ENCODE measurements at places on chromosomes 11 and 22. TPM values are rescaled to one million over a fixed set of nuclear protein-coding genes. Genes with fewer than 3 reads are reported as not detected.

DNA sequence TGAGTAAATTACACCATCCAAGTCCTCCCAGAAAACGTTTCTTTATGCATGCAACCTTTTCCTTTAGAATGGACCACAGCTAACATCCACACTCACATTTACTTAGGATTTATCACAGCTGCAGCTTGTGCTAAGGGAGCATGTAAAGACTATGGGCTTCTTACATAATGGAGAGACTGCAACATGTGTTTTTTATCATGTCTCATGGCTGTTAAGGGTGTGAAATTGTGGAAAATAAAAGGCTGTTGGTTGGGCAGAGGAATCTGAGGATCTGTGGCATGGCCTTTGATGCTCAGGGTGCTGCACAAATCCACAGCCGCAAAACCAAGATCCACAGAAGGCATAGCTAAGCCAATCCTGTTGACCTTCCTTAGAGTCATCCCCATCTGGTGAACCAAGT, 112.0 kb upstream of the MTNR1B start:
- no peak overlapping the region for H3K4me3 ChIP-seq
- H3K36me3 ChIP-seq, result no peaks in the 10 kb centered on the region
- no peaks in the 10 kb centered on the region for H3K27me3 ChIP-seq
- H3K4me1 ChIP-seq, result no peaks in the 10 kb centered on the region

DNA sequence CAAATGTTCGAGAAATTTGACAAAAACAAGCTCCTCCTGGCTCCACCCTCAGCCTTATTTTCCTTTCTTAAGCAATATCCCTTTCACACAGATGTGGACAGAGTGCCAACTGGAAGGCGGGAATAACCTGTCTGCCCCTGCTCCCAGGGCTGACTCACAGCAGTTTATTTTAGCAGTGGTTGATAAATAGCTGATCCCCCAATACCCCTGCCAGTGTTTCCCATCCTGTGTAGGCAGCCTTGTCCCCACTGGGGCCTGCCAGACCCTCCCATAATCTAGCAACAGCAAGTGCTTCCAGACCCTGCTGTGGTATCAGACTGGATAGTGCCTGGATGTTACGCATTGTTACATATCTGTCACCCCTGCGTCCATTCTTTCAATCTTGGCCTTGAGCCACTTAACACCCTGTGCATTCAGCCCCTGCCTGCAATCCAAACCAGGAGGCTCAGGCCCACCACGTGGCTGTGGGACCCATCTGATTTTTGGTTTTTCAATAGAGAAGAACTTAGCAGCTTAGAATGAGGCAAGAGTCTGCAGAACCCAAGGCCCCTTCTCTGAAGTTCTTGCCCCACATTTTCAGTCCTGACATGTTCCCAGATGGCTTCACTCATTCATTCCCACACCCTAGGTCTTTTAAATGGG, 53.7 kb downstream of the PARVA start:
- DNase-seq, result no peak
- no peak overlapping the region for H3K4me3 ChIP-seq
- no peaks in the 10 kb centered on the region for H3K27me3 ChIP-seq
- H3K36me3 ChIP-seq, result no peaks in the 10 kb centered on the region

The HORMAD2 gene
- total RNA-seq, result 0.12 TPM

DNA sequence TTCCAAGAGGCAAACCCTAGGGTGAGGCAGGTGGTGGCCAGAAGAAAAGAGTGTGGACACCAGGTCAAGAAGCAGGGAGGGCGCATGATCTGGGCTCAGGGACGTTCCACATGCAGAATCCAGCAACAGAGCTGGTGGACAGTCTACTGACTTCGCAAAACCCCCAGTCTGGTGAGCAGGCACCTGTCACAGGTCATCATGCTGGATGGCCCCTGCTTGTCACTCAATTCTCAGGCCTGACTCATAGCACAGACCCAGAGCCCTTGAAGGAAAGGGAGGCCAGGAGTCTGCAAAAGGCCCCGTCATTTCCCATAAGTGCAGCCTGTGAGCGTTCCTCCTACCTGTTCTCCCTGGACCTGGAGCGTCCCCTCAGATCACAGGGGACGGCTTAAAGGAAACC, 18.2 kb downstream of the APOL4 start:
- H3K4me3 ChIP-seq, result no peak overlapping the region
- H3K36me3 ChIP-seq, result no peaks in the 10 kb centered on the region
- H3K27ac ChIP-seq, result no peak overlapping the region
- H3K4me1 ChIP-seq, result no peaks in the 10 kb centered on the region
- peaks cover 6% of the 10 kb centered on the region for H3K27me3 ChIP-seq
- DNase-seq, result no peak

GRCh38 chr11:121933694-121934093, 182.3 kb downstream of the BLID start:
- no peaks in the 10 kb centered on the region for H3K4me1 ChIP-seq
- no peak overlapping the region for H3K4me3 ChIP-seq
- H3K27ac ChIP-seq, result no peak overlapping the region
- H3K27me3 ChIP-seq, result no peaks in the 10 kb centered on the region
- no peaks in the 10 kb centered on the region for H3K36me3 ChIP-seq

The CST6 gene
- 0.34 TPM for total RNA-seq

GRCh38 chr11:105937738-105938137, 84.3 kb downstream of the MSANTD4 start:
- H3K27ac ChIP-seq, result no peak overlapping the region
- H3K4me3 ChIP-seq, result no peak overlapping the region
- DNase-seq, result no peak
- H3K4me1 ChIP-seq, result no peaks in the 10 kb centered on the region

The OR51E2 gene
- not detected for total RNA-seq

The SERHL2 gene
- 1.2 TPM for total RNA-seq
